ENCODE measurements at places on chromosomes 5 and 9.

- no peak for DNase-seq
These were observed 169.0 kb downstream of the DOCK2 start for GRCh38 chr5:169805937-169806700.

GRCh38 chr5:118224546-118224945, 763.8 kb downstream of the DTWD2 start:
- no peak for DNase-seq

- no peak for DNase-seq
These were observed 30.7 kb downstream of the LHX2 start for GRCh38 chr9:124042201-124042721.

DNA sequence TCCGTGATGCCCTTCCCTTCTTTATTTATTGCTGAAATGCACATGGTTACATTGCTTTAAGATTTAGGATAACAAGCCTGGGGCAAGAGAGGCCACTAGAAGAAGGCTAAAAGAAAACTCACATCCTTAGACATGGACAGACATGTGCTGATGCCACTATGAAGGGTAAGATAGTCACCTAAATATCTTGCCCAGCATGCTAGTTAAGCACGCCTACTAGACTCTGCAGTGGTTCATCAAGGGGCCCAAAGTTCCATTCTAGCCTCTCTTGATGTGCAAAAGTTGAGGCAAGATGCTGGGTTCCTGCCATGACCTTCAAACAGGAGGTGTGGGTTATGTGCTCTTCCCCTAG, 49.3 kb downstream of the GRAMD2B start:
- no peak for DNase-seq
